ENCODE measurements at places on chromosomes 12 and 14.

DNA sequence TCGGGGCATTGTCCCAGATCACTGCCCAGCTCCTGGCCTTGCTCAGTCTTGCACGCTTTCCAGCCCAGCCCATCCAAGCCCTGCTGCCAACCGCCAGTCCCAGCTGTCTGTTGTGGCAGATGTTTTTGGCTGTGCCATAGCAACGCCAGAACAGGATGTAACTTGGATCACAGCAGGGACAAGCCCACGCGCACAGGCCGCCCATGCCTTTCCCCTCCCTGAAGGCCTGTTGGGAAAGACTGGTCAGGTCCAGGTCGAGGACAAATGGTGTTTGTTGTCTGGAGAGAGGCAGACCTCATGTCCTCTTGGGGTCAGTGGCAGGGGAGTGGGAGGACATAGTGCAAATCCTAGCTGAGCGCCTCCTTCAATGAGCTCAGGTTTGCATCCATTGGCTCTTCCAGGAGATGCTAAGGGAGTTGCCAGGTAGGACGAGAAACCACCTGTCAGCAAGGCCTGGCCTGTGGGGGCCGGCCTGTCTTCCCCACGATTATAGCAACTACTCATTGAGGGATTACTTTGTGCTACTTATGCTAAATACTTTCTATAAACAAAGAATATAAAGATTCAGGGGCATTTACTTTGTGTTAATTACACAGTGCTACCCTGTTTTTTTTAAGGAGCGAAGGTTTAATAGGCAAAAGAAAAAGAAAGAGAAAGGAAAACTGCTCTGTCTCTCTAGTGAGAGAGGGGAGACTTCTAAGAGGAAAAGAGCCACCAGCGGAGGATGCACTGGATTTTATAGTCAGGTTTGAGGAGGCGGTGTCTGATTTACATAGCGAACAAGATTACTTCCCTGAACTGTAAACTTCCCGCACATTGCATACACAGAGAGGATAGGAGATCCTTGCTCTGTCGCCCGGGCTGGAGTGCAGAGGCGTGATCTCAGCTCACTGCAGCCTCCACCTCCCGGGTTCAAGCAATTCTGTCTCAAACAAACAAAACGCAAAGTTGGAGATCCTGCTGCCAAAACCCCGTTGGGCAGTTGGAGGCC is 42.8 kb upstream of the CORO1C start:
- DNase-seq = peak; percentile 56

DNA sequence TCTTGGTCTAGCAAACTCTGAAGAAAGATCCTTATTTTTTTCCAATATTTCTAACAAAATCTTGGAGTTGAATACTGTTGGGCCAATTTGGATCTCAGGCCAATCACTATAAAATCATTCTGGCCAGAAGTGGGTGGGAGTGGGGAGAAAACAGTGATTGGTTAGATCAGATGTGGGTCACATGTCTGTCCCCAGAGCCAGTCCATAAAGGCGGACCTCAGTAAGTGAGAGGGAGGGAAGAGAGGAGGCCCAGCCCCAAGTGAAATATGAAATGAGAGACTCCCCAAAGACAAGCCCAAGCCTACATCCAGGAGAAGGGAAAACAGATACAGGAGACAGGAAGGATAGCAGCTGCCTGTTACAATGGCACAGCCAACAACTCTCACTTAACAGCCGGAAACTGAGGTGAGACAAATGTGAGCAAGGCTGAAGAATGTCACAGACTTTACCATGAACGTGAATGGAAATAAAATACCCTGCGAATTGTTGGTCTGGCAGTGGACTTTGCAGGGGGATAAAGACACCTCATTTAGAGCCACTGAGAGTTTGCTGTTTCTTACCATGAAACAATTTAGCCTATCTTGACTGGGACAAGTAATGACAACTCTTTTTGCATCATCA is 144.7 kb downstream of the HMGA2 start:
- DNase-seq = no peak

DNA sequence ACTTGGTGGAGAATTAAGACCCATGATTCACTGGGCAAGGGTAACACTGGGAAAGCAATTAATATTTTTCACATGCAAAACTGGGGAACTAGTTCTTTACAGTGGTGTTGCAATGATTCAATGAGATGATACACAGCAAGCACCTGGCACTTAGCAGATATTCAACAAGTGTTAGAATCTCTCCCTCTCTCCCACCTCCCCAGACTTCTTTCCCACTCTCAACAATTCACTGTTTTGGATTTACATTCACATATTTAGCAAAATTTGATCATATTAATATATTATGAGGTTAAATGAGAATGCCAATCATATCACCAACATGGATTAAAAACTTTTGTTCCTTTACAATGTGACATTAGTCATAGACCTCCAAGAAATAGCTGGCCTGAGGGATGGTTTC is 223.1 kb upstream of the GRIP1 start:
- no peak for DNase-seq

- DNase-seq = no peak
Observed at GRCh38 chr12:1884651-1885050, 33.8 kb downstream of the CACNA2D4 start.

DNA sequence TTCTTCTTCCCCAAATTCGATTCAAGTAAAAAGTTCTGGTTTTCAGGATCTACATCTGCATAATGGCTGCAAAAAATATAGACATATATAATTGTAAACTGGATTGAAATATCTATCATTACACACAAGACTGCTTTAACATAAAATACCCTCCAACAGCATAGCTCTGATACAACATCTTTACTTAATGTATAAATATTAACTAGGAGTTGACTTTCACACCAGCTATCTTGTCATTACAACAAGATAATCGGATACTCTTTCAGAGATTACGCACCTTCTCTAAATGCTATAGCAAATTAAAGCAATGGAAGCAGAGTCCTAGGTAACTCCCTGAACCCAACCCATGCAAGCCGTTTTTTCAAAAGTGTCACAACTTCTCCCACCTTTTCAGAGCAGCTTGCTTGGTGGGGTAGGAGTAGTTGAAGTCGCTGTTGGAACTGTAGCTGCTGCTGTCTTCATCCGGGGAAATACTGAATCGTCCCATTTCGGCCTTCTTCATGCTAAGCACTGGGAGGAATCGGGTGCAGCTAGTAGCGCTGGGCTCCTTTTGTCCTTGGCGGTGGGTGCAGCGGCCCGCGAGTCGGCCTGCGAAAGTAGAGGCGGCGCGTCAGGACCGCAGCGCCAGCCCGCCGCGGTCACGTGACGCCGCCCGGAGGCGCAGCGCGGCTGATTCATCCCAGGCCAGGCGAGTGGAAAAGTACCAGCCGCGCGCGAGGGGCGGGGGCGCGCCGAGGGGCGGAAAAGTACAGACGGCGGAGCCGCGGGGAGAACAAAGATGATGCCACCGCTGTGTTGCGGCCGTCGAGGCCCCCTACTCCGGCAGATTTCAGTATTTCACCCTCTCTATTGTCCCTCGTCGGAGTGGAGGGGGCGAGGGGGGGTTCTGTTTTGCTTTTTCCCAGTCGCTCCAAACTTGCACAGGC is 1.5 kb downstream of the SLC38A2 start:
- peak; percentile 67 for DNase-seq
